ENCODE measurements at places on chromosomes 13 and 19. TPM values are rescaled to one million over a fixed set of nuclear protein-coding genes. Genes with fewer than 3 reads are reported as not detected.

GRCh38 chr13:76160961-76161925, 525.1 kb downstream of the LMO7 start:
- DNase-seq, result no peak
- no peaks in the 10 kb centered on the region for H3K27me3 ChIP-seq
- no peaks in the 10 kb centered on the region for H3K36me3 ChIP-seq
- H3K4me3 ChIP-seq, result no peak overlapping the region
- no peak overlapping the region for H3K27ac ChIP-seq
- no peaks in the 10 kb centered on the region for H3K4me1 ChIP-seq

- H3K4me3 ChIP-seq, result peak within 1 kb of the TSS; percentile 73
- H3K27ac ChIP-seq, result peak within 1 kb of the TSS; percentile 44
- no peaks in the 10 kb centered on the region for H3K4me1 ChIP-seq
- no peaks in the 10 kb centered on the region for H3K36me3 ChIP-seq
These were observed at the start of gene TMEM255B for GRCh38 chr13:113758651-113759524. Gene TMEM255B, plus strand, starts transcription at chr13:113759226. Its CDS starts 44 bp downstream, at chr13:113759270.

GRCh38 chr13:114219392-114219791, 15.3 kb upstream of the CDC16 start:
- H3K27ac ChIP-seq, result no peak overlapping the region
- no peaks in the 10 kb centered on the region for H3K4me1 ChIP-seq
- H3K36me3 ChIP-seq, result no peaks in the 10 kb centered on the region
- no peak overlapping the region for H3K4me3 ChIP-seq
- no peaks in the 10 kb centered on the region for H3K27me3 ChIP-seq

DNA sequence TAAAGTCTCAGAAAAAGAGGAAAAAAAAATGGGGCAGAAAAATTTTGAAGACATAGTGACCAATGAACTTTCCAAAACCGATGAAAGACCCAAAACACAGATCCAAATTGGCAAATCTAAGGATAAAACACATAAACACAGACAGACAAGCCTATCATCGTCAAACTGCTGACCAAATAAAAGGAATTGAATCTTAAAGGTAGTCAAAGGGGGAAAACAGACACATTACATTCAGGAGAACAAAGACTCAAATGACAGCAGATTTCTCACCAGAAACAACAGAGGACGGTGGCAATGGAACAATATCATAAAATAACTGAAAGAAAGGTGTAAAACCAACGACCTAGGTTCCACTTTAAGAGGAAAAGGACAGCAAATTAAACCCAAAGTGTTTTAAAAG, 10.2 kb downstream of the RBM26 start:
- no peaks in the 10 kb centered on the region for H3K36me3 ChIP-seq
- no peaks in the 10 kb centered on the region for H3K27me3 ChIP-seq
- no peak for DNase-seq
- H3K4me3 ChIP-seq, result no peak overlapping the region
- no peaks in the 10 kb centered on the region for H3K4me1 ChIP-seq
- H3K27ac ChIP-seq, result no peak overlapping the region

DNA sequence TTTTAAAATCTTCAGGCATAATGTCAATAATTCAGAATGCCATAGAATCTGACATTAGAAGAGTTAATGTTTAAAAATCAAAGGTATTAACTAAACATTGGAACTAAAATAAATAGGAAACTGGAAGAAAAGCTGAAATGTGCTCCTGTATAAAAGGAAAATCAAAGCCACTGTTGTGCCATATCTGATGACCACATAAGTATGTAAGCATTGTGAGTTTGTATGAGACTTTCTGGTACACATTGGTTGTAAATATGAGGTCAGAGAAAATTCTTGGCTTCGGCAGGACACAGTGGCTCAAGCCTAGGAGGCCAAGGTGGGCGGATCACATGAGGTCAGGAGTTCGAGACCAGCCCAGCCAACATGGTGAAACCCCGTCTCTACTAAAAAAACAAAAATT, 48.3 kb upstream of the INTS6 start:
- DNase-seq, result no peak
- no peak overlapping the region for H3K27ac ChIP-seq
- H3K27me3 ChIP-seq, result no peaks in the 10 kb centered on the region
- no peaks in the 10 kb centered on the region for H3K4me1 ChIP-seq
- H3K36me3 ChIP-seq, result no peaks in the 10 kb centered on the region
- no peak overlapping the region for H3K4me3 ChIP-seq

Gene ZNF546
- total RNA-seq, result 9.7 TPM

Gene AZU1
- 0.29 TPM for total RNA-seq

Gene OR7A5
- total RNA-seq, result 1.3 TPM

Gene TMEM38A
- 5.0 TPM for total RNA-seq

- no peak overlapping the region for H3K27ac ChIP-seq
- no peaks in the 10 kb centered on the region for H3K36me3 ChIP-seq
- no peak overlapping the region for H3K4me3 ChIP-seq
- H3K27me3 ChIP-seq, result no peaks in the 10 kb centered on the region
These were observed 452.7 kb downstream of the SUCLA2 start for GRCh38 chr13:47548294-47548840.

DNA sequence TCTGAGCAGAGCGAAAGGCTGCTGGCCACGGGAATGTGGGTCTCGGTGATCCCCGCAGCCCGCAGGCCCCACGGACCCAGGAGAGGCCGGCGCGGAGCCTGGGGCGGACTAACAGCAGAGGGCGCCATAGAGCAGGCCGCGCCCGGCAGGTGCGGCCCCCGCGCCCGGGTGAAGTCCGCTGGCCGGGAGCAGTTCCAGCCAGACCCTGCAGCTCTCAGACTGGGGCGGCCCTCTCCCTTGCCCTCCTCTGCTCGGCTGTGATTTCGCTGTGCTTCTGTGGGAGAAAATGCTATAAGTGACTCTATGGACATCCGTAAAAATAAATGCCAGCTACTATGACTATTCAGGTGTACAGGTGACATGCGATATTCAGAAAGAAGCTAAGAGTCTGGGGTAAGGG, 37.7 kb downstream of the GSX1 start:
- H3K4me1 ChIP-seq, result no peaks in the 10 kb centered on the region
- H3K36me3 ChIP-seq, result no peaks in the 10 kb centered on the region
- H3K27ac ChIP-seq, result no peak overlapping the region
- H3K27me3 ChIP-seq, result no peaks in the 10 kb centered on the region
- DNase-seq, result no peak

DNA sequence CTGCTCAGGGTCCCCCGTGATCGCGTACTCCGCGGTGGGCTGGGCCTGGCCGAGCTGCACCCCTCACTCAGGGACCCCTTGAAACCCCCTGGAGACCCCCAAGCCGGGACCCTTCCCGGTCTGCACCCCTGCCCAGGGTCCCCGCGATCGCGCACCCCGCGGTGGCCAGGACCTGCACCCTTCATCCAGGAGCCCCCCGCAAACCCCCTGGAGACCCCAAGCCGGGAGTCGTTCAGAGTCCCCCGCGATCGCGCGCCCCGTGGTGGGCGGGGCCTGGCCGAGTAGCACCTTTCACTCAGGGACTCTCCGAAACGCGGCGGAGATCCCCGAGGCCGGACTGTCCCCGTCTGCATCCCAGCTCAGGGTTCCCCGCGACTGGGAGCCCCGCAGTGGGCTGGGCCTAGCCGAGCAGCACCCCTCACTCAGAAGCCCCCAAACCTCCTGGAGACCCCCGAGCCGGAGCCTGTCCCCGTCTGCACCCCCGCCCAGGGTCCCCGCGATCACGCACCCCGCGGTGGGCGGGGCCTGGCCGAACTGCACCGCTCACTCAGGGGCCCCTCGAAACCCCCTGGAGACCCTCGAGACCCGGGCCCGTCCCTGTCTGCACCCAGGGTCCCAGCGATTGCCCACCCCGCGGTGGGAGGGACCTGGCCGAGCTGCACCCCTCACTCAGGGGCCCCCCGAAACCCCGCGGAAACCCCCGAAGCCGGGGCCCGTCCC, 748 bp downstream of the LMNB2 start:
- peak overlapping the region; percentile 100 for H3K4me3 ChIP-seq
- no peaks in the 10 kb centered on the region for H3K27me3 ChIP-seq
- no peak for DNase-seq
- peaks cover 8% of the 10 kb centered on the region for H3K4me1 ChIP-seq

- peaks cover 8% of the 10 kb centered on the region for H3K4me1 ChIP-seq
- H3K36me3 ChIP-seq, result no peaks in the 10 kb centered on the region
- H3K4me3 ChIP-seq, result no peak overlapping the region
- H3K27me3 ChIP-seq, result no peaks in the 10 kb centered on the region
- peak overlapping the region; percentile 41 for H3K27ac ChIP-seq
These were observed 8.3 kb downstream of the IRS2 start for GRCh38 chr13:109778102-109778542.

GRCh38 chr13:91134803-91135184, 212.7 kb upstream of the MIR17HG start:
- H3K36me3 ChIP-seq, result no peaks in the 10 kb centered on the region
- H3K27me3 ChIP-seq, result no peaks in the 10 kb centered on the region
- no peaks in the 10 kb centered on the region for H3K4me1 ChIP-seq
- no peak overlapping the region for H3K27ac ChIP-seq
- no peak for DNase-seq

GRCh38 chr19:30249911-30250310, 122.3 kb upstream of the ZNF536 start:
- no peaks in the 10 kb centered on the region for H3K36me3 ChIP-seq
- no peak overlapping the region for H3K4me3 ChIP-seq
- peaks cover 35% of the 10 kb centered on the region for H3K27me3 ChIP-seq
- no peaks in the 10 kb centered on the region for H3K4me1 ChIP-seq
- no peak for DNase-seq

Gene THAP8
- 11.0 TPM for total RNA-seq

Gene ADGRE2
- 9.8 TPM for total RNA-seq

GRCh38 chr19:14107581-14108461, 9.7 kb downstream of the PRKACA start:
- no peaks in the 10 kb centered on the region for H3K27me3 ChIP-seq
- no peak overlapping the region for H3K4me3 ChIP-seq
- peak overlapping the region; percentile 54 for H3K27ac ChIP-seq
- no peak for DNase-seq
- H3K4me1 ChIP-seq, result no peaks in the 10 kb centered on the region

Gene LILRA1
- 1.8 TPM for total RNA-seq

Gene CACNG6
- not detected for total RNA-seq
